Endothelial cell (in vitro differentiated cells): ENCODE measurements at places on chromosomes 6 and 20.

DNA sequence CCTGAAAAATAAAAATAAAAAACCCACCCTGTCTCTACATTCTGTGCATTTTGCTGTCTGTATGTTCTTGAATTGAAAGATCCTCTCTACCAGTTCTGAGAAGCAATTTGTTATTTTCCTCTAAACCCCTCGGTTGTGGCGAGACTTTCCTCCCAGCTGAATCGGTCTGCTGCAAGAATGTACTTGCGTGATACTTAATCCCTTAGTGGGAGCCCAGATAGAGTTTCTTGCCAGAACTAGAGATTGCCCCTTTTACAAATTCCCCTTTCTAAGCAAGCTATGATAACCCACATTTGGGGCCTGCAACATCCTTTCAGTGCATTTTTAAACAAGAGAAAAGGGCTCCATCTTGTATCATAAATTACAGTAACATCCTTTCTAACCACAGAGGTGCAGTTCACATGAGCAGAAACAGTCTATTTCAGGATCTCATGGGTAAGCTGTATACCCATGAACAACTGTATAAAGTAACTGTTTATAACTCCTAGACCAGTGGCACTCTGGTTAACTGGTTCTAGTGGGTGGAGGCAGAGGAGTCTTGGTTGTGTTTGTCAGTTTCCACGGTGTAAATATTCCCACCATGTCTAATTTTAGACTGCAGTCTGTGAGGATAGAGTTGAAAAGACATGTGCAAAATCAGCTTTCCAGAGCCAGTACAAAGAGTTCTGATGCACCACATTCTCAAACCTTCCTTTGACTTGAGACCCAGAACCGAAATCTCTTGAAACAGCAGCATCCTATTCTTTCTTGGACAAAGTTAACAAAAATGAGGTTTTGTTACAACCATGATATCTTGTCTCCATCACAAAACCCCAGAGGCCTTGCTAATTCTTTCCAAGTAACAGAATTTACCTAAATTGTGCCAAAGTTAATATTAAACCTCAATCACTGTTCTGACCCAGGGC is 113.1 kb upstream of the ZNF217 start:
- DNase-seq: no peak

- DNase-seq: no peak
Measured at GRCh38 chr6:10759884-10760329, 12.3 kb downstream of the TMEM14B start.

DNA sequence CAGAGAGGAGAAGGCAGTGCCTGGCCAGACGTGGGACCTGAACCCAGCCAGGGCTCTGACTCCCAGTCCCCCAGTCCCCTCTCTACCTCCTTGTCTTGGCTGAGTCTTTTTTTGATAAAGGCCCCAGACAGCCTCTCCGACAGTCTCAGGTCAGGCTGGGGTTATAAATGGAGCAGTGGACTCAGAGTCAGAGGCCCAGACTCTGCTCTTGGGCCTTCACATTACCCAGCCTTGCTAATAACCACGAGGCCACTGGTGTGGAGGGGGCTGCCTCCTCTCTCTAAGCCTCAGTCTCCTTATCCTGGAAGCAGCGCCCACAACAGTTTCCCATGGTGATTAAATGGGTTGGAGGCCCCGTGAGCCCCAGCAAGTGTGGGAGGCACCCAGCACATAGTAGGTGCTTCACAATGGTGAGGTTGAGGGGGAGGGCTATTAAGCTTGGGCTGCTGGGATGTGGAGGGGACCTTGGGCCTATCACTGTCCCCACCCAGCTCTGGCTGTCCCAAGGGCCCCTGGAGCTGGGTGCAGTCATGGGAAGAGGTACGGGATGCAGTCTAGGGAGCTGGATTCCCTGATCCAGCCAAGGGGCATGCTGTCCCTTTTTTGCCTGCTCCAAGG is 35.7 kb downstream of the TGM2 start:
- no peak for DNase-seq

- no peak for DNase-seq
Measured at GRCh38 chr6:121497970-121498375, 62.5 kb downstream of the GJA1 start.

DNA sequence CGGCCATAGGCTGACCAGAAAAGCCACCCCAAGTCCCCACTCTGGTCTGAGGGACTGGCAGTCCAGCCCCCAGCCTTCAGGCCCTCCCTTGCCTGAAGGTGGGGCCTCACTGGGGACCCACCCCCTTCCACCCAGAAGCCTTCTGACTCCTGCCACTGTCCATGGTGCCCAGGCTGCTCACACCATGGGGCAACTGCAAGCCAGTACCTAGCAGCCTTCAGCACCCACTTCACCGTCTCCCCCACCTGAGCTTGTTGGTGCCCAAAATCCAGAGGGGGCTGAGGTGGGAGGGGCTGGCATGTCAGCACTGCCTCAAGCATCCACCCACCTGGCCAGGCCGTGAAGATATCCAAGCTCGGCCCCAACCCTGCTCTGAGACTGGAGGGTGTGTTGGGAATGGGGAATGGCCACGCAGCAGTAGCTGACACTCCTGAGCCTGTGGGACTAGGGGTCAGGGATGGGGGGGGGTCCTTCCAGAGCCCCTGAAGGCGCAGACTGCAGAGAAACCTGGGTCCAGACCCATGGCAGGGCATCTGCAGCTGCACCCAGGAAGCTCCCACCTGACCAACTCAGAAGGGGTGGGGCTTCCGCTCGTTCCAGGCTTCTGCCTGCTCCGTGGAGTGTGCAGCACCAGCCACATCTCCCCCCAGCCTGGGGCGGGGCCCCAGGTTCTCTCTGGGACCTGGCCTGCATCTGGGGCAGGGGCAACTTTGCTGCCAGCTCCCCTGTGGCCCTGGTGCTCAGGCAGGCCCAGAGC is 942.1 kb upstream of the EPHA7 start:
- DNase-seq: no peak

DNA sequence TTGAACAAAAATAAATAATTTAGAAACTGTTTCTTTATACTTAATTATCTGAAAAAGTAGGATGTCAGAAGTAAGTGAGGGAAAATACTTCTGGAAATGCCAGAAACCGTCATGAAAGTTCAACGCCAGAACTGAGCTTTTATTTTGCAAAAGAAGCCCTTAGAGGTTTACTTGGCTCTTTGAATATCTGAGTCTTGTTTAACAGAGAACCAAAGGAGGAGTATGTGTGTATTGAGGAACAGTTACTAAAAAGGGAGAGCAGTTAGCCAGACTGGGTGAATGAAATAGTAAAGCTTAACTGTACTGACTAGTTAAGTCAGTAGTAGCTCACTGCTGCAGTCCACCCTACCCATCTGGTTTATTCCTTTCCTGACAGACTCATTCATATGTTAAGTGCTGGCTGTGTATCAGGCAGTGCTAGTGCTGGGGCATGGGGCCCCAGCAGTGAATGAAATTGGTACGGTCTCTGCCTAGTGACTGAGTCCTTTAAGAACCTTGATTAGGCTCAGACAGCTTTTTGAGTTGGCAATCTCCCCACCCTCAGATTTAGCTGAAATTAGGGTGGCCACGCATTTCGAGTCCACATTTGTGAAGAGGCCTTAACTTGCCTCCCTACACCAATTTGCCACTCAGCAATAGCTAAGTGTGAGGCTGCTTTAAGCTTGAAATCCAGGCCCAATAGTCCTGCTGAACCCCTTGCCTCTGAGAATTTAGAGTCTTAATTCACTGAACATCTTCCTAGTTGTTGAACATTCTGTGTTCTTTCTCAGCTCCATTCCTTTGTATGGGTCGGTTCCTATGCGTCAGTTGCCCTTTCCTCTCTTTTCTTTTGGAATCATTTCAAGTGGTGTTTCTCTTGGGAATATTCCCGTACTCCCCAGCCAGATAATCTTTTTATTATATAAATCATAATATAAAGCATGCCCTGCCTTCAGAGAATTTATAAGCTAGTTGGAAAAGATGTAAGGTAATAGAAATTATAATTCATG is 20.2 kb downstream of the MAP3K4 start:
- no peak for DNase-seq

GRCh38 chr20:55052459-55052858 is 577.1 kb downstream of the DOK5 start:
- no peak for DNase-seq

DNA sequence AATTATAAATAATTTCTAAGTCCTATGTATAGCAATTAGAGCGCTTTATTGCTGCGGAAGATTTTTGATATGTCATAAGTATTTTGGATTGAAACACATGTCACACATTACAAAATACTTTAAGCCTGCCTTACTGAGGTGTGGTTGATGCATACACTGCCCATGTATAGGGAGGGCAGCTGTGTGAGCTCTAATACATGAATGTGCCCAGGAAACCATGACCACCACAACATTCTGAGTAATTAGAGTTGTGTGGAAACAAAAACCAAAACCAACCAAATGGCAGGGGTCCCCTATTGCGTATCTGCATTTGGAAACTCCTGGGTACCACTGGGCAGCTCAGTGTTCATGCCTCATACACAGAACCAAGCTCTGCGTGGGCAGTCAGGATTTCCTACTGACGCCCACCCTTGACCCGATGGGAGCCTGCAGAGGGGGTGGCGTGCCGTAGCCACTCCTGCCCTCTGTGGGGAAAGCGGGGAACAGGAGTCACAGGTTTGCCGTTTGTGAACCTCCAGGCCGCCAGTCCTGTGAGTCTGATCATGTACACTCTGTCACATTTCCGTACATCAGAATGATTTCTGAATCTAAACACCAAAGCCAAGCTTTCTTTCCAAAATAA is 50.9 kb upstream of the PDE10A start:
- no peak for DNase-seq
